ENCODE measurements at places on chromosomes 6 and 20. TPM values are rescaled to one million over a fixed set of nuclear protein-coding genes. Genes with fewer than 3 reads are reported as not detected.

STMND1 gene
- total RNA-seq: not detected

NINL gene
- total RNA-seq: 10.6 TPM

DNA sequence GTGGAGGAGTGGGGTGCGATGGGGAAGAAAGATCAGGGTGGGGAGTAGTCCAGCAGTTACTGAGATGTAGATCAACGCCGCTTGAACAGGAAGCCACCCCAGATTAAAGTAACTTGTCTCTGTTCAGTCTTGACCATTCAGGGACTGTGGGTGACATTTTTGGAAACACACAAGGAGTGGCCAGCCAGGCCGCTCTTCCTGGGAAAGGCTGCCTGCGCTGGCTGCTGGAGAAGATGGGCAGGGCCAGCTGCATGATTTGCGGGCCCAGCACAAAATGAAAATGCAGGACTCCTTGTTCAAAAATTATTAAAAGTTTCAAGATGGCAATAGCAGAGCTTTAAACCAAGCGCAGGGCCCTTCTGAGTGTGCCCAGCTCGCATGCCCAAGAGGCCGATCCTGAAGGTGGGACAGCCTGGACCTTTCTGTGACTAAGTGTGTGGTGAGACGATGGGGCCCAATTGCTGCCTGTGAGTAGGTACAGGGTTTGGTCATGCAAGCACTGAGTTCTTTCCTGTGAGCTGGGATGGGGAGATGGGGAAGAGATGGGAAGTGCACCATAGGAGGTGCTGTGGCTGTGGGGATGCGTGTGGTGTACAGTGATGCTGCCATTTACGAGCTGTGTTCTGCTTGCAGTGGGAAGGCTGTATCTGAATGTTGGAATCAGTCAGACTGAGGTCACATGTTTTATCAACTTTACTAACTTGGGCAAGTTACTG lies 51.3 kb downstream of the DAAM2 start:
- H3K36me3 ChIP-seq: peaks cover 14% of the 10 kb centered on the region
- H3K27me3 ChIP-seq: no peaks in the 10 kb centered on the region

- peaks cover 7% of the 10 kb centered on the region for H3K4me1 ChIP-seq
- H3K4me3 ChIP-seq: no peak overlapping the region
- DNase-seq: no peak
- H3K36me3 ChIP-seq: no peaks in the 10 kb centered on the region
- H3K27ac ChIP-seq: no peak overlapping the region
- H3K27me3 ChIP-seq: peaks cover 25% of the 10 kb centered on the region
These were observed 416.6 kb upstream of the SULF2 start for GRCh38 chr20:48201885-48202284.

GRCh38 chr20:16313917-16314316 lies 259.3 kb downstream of the KIF16B start:
- H3K27ac ChIP-seq: no peak overlapping the region
- no peak overlapping the region for H3K4me3 ChIP-seq
- DNase-seq: no peak

DNA sequence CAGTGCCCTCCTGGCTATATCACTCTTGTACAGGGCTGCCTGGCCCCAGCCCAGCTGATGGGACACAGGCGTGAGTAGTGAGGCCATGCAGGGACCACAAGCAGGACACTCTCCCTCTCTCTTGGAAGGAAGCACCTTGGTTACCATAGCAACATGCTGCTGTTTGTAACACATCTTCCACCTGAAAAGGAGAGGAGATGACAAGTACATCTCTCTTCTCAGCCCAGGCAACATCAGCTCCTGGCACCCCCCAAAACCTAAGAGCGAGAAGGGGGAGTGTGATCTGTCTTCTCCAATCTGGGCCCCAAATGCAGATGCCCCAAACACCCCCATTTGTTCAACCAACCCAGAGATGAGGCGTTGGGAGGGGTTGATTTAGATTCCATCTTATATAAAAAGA lies 49.9 kb downstream of the KCNB1 start:
- no peak overlapping the region for H3K27ac ChIP-seq
- peaks cover 11% of the 10 kb centered on the region for H3K4me1 ChIP-seq
- no peak for DNase-seq
- H3K4me3 ChIP-seq: no peak overlapping the region
- H3K36me3 ChIP-seq: no peaks in the 10 kb centered on the region

DNA sequence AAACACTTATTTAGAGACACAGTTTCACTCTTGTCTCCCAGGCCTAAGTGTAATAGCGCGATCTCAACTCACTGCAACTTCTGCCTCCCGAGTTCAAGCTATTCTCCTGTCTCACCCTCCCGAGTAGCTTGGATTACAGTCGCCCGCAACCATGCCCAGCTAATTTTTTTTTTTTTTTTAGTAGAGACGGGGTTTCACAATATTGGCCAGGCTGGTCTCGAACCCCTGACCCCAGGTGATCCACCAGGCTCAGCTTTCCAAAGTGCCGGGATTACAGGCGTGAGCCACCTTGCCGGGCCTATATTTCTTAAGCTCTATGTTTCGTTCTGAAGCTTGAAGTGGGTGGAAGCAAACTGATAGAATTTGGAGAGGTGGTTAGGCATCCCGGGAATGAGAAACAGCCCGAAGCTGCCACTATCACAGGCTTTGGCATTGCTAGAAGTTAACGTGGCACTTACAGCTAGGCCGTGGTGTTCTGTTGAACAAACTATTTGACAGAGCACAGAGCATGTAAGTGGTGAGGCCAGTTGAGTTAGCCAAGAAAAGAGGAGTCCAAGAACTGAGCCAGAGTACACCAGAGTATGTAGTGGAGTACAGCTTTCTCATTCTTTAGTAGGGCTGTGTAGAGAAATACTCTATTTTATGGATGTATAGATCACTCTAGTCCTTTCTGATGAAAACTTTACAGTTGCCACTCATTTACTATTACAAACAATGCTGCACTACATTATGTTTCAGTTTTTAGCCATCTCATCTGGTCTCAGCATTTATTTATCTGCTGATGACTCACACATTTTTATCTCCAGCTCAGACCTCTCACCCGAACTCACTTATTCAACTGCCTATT lies 62.0 kb upstream of the HFE start:
- peak overlapping the region; percentile 86 for H3K4me3 ChIP-seq
- H3K4me1 ChIP-seq: peaks cover 37% of the 10 kb centered on the region
- no peak for DNase-seq
- H3K27me3 ChIP-seq: no peaks in the 10 kb centered on the region

- H3K4me3 ChIP-seq: no peak overlapping the region
- no peaks in the 10 kb centered on the region for H3K36me3 ChIP-seq
- H3K4me1 ChIP-seq: peaks cover 11% of the 10 kb centered on the region
- no peak for DNase-seq
- H3K27ac ChIP-seq: no peak overlapping the region
- H3K27me3 ChIP-seq: no peaks in the 10 kb centered on the region
These were observed 73.1 kb downstream of the ADTRP start for GRCh38 chr6:11705483-11705882.

GRCh38 chr6:47772359-47772758 lies 9.5 kb upstream of the OPN5 start:
- no peaks in the 10 kb centered on the region for H3K4me1 ChIP-seq
- H3K36me3 ChIP-seq: no peaks in the 10 kb centered on the region
- H3K27me3 ChIP-seq: peaks cover 2% of the 10 kb centered on the region
- DNase-seq: no peak
- H3K27ac ChIP-seq: no peak overlapping the region
- H3K4me3 ChIP-seq: no peak overlapping the region

Data from chondrocyte (in vitro differentiated cells).